ENCODE measurements at places on chromosomes 16 and 17.

- no peak for ATAC-seq
Measured at GRCh38 chr16:54116124-54116655, 170.4 kb downstream of the IRX3 start.

GRCh38 chr16:77470851-77471250 is 36.0 kb upstream of the ADAMTS18 start:
- no peak for ATAC-seq

- no peak for ATAC-seq
Measured at GRCh38 chr16:79114759-79115158, 485.8 kb downstream of the MAF start.

DNA sequence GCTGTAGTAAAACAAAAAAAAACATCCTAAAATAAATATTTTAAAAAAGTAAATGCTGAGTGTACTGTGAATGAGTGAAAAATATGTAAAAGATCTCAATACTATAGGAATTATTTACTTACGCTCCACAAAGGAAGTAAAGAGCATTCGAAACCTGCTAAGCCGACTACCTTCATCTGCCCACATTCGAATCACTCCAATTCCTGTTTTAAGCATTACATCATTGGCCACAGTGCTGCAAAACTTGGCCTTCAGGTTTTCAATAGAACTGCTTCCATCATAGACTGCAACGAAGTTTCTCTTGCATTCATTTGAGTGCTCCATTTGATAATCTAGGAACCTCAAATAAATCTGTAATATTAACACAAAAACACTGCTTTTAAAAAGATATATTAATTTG is 34.4 kb downstream of the NETO2 start:
- no peak for ATAC-seq

- peak; percentile 9 for ATAC-seq
Measured at GRCh38 chr17:39754958-39755553, 17.3 kb downstream of the GRB7 start.

DNA sequence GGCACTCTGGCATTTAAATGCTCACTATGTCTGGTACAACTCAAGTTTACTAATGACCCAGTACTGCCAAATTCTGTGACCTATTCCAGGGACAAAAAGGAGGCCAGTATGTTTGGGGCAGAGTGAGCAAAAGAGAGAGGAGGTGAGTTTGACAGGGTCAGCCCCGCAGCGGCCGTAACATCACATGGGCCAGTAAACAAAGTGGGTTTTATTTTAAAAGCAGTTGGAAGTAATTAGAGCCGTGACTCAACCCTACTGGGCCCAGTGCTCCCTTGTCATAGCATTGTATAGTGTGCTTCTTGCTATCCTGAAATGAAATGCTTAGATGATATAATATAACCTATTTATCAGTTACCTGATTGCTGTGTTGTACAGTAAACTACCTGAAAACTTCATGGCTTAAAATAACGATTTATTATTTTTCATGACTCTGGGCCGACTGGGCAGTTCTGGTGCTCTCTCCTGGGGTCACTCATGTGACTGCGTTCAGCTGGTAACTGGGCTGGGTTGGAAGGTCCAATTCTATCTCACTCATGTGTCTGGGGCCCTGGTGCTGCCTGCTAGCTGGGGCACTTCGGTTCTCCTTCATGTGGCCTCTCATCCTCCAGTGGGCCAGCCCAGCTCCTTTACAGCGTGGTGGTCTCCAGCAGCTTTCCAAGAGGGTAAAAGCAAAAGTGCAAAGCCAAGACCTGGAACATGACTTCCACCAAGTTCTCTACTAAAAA is 27.4 kb downstream of the IQCK start:
- ATAC-seq = peak; percentile 92
